Effector CD4-positive, alpha-beta T cell (primary cell): ENCODE measurements at places on chromosomes 1 and 21.

DNA sequence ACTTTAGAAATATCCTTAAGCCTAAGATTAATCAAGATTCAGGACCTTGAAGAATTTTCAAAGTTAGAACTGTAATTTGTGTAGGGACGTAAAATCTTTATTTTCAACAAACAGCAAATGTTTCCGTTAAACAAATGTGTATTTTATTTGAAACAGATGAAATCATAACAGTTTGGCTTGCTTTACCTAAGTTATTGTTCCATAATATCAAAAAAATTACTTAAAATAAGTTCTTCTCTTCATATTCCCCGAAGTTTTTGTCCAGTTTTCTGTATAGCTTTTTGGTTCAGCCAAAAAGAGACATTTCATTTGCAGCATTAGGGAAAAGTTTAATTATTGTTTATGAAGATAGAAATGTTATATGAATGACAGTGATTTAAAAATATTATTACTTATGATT is 100.1 kb downstream of the NFIA start:
- DNase-seq, result no peak

GRCh38 chr21:37940691-37941090 is 24.4 kb upstream of the KCNJ6 start:
- DNase-seq, result no peak

DNA sequence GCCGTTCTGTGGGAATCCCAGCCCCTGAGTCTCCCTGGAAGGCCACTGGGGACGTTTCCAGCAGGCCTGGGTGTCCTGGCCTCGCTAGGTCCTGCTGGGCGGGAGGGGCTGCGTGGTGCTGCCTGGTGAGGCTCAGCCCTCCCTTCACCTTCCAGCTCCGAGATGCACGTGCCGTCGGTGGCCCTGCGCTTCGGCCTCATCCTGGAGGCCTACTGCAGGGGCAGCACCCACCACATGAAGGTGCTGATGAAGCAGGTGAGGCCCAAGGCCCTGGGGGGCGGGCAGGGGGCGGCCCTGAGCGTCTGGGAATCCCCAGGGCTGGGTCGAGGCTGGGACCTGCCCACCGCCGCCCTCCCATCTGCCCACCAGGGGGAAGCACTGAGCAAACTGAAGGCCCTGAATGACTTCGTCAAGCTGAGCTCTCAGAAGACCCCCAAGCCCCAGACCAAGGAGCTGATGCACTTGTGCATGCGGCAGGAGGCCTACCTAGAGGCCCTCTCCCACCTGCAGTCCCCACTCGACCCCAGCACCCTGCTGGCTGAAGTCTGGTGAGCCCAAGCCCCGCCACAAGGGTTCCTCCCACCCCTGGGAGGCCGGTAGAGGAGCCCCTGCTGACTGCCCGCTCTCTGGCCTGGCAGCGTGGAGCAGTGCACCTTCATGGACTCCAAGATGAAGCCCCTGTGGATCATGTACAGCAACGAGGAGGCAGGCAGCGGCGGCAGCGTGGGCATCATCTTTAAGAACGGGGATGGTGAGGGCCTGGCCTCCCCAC is 70.3 kb downstream of the PIK3CD start:
- DNase-seq, result peak; percentile 75

GRCh38 chr1:199394856-199395255 is 632.7 kb upstream of the NR5A2 start:
- no peak for DNase-seq

GRCh38 chr1:61921435-61921834 is 179.2 kb downstream of the PATJ start:
- DNase-seq, result no peak

GRCh38 chr1:156751451-156751756 is at the start of gene HDGF:
TSS of gene HDGF (minus strand) at chr1:156751675. CDS start at chr1:156751429, 246 bp downstream.
- DNase-seq, result no peak

GRCh38 chr1:197672347-197672746 is 102.9 kb downstream of the DENND1B start:
- DNase-seq, result no peak

- no peak for DNase-seq
Measured at GRCh38 chr1:240258910-240259309, 167.2 kb downstream of the FMN2 start.

DNA sequence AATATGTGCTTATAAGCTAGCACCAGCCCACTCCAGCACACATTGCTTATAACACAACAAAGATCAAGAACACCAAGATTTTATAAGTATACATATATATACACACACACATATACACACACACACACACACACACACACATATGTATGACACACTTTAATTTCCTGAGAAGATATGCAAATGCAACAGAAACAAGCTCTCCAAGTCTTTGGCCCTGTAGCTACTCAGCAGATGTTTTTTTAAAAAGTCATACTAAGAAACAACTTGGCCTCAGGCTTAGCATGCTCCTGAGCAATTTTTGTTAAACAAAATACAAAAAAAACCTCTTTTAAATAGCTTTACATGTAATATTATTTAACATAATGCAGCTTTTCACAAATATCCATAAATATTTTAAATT is 11.1 kb downstream of the TNFSF18 start:
- no peak for DNase-seq

GRCh38 chr1:60133848-60134247 is 60.3 kb upstream of the C1orf87 start:
- DNase-seq, result no peak

- no peak for DNase-seq
Measured at GRCh38 chr1:207826557-207827487, 75.0 kb downstream of the CD46 start.

DNA sequence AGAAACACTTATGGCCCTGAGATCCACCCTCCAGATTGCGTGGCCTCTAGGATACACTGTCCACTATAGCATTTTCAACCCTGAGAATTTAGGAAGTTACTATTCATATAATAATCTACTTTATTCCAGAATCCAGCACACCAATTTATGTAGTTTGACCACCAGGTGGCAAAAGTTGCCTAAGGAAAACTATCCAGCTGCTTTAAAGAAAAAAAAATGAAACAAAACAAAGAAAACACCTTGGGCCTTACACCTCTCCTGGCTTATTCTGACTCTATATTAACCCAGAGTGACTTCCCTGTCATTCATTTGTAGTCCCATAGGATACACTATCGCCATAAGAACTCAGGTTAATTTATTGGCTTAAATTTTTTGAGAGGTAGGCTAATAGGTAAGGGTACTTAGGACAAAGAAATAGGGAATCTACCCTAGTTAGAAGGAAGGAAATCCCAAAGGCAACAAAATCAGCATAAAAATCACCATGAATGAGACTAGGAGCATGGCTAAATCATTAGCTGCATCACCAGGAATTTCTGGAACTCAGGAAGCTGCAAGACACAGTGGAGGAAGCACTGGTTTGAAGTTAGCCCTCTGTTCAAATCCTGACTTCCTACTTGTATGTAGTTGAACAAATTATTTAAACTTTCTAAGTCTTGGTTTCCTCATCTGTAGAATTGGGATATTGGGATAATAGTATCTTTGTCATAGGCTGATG is 107.5 kb downstream of the SPAG17 start:
- no peak for DNase-seq

- no peak for DNase-seq
Measured at GRCh38 chr1:222785529-222785928, 29.3 kb upstream of the DISP1 start.

GRCh38 chr21:44867464-44867863 is 6.0 kb downstream of the PTTG1IP start:
- no peak for DNase-seq

GRCh38 chr1:183952101-183952500 is 85.4 kb downstream of the COLGALT2 start:
- DNase-seq, result no peak

- no peak for DNase-seq
Measured at GRCh38 chr1:207890136-207890738, 20.7 kb downstream of the CD34 start.

- DNase-seq, result no peak
Measured at GRCh38 chr1:15207829-15208429, 39.1 kb upstream of the FHAD1 start.

- DNase-seq, result no peak
Measured at GRCh38 chr1:11053758-11054137, 6.1 kb downstream of the SRM start.

DNA sequence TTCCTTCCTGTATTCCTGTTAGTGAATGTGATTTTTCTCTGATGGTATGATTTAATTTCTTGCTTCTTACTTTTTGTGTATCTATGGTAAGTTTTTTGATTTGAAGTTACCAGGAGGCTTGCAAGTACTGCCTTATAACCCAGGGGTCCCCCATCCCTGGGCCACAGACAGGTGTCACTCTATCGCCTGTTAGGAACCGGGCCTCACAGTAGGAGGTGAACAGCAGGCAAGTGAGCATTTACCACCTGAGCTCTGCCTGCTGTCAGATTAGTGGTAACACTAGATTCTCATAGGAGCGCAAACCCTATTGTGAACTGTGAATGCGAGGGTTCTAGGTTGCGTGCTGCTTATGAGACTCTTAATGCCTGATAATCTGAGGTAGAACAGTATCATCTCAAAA is 143.3 kb downstream of the RPS6KC1 start:
- DNase-seq, result no peak

DNA sequence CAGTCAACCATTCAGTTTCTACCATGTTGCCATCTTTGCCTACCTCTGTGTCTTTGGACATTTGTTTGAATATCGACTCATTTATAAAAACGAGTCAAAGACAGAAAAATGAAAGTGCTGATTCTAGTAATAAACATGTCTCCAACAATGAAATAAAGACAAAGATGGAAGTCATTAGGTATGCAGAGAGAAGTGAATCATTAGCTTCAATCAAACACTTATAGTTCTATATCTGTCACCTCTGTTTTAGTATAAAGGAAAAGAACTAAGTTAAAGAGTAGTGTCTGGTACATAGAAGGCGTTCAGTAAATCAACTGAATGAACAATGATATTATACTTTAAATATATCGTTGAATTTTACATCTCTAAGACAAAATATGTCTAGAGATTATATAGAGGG is 1.7 kb upstream of the TSPAN2 start:
- no peak for DNase-seq

DNA sequence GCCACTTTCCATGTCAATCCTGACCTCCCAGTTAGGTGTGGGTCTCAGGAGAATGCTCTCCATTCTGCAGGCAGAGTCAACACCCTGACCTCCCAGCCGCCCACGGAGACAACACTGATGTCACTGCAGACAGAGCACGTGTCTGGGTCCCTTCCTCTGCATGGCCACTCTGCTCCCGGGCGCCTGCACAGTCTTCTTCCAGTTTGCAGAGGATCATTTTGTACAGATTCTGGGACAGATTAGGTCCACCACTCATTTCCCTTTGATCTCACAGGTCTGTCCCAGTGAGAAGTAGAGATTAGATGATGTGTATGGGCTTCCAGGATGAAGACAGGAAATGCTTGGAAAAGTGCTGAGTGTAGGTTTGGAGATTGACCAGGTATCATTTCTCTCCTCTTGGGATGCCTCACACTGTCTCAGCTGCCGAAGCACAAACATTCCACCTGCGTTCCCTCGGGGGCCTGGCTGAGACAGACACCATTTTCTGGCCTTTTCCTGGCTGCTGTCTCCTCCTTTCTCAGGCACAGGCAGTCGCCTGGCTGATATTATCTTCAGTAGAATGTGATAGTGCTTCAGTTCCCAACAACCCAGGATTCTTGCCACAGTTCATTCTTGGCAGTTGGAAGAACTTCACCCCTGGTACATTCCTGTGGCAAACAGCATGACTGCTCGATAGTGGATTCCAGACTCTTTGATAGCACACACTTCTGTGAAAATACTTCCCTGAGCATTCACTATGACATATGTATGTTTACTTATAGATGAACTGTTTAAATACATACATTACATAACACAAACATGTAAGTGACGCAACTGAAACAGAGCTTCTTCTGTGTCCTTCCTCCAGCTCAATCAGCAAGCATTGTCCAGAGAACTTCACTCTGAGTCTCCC is 7.9 kb downstream of the MYBPHL start:
- DNase-seq, result no peak

DNA sequence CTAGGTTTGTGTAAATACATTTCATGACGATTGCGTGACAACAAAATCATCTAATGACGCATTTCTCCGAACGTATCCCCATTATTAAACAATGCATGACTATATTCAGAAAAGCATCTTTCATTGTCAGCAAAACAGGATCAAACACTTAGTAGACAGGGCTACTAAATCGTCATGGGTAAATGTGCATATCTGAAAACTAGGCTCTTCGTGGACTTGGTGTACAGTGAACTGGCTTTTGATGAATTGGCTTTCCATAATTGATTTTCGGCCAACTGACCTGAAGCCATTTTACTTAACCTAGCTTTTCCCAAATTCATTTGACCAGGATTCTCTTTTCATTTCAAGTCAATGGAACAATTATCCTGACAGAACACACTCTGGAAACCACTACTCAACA is 665.0 kb downstream of the SMYD3 start:
- no peak for DNase-seq

DNA sequence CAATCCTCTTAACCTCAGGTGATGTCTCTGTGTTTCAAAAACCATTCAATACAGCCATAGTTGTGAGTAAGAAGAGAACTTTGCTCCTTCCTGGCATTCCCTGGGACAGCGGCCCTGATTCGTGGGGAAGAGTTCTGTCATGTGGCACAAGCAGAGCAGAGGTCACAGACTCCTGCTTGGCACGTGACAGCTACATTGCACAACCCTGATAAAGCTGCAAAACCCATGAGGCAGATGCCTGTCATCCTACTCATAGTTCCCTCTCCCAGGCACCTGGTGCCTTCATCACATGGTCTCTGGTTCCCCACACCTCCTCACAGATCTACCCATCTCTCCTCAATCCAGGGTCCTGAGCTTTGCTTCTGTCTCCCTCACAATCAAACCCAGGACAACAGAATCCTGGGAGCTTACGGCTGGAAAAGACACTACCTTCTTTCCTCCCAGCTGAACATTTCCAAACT is 70.8 kb downstream of the PLPP3 start:
- no peak for DNase-seq

DNA sequence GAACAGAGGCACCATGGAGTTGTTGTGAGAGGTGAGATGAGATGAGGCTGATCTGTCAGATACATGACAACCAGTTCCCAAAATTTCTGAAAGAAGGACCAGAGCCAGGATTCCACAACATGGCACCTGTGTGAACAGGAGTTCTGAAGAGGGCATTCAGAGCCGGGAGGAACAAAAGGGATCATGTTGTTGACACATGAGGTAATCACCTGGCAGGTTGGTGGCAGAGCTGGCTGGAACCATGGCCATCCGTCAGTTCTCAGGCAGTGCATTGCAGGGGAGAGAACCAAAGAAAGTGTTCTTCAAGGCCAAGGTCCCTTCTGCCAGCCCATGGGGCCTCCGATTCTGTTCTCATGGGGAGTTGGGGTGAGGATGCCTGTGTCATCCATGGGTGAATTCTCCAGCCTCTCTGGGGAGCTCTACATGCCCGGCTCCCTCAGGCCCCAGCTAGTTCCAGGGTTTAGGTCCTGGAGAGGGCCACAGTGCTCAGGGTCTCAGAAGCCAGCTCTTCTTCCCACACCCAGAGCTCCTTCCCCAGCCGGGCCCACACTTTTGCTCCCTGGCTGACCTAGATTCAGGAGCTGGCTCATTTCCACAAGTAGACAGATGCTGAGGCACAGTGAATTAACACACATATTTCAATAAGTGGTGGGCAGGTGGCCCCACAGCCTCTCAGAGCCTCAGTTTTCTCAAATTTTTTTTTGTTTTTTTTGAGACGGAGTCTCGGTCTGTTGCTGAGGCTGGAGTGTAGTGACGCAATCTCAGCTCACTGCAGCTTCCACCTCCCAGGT is 49.1 kb upstream of the CTPS1 start:
- DNase-seq, result no peak
